ENCODE measurements at places on chromosomes 6 and 20.

DNA sequence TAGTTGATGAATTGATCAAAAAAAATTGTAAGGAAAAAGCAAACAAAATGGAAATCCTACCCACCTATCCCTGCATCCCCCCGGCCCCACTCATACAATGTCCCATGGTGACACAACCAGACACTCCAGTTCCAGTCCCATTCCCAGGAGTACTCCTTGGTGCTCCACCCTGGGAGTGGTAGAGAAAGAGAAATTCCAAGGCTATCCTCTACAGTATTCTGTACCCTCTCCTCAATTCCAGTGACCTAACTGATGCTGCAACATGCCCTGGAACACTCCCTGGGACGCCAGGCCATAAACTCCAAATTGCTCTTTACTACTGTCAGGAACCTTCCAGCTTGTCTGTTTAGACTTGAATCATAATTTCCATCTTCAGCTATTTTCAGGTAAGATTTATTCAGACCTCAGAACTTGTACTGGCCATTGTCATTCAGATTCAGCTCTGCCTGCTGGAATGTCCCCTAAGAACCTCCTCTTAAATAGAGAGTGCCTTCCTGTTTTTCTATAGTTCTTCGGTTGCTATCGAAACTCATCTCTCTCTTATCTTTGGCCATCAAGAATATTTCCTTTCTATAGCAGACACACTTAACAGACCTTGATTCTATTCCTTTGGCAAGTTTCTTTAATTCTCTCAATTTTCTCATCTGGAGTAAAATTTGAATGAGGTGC, 8.7 kb downstream of the GPX6 start:
- no peak for DNase-seq

GRCh38 chr6:138645976-138646640, 127.5 kb upstream of the CCDC28A start:
- DNase-seq = no peak

- no peak for DNase-seq
Measured at GRCh38 chr6:139020689-139021088, 7.9 kb upstream of the ABRACL start.

- no peak for DNase-seq
Measured at GRCh38 chr6:7203939-7204338, 96.2 kb downstream of the RREB1 start.

DNA sequence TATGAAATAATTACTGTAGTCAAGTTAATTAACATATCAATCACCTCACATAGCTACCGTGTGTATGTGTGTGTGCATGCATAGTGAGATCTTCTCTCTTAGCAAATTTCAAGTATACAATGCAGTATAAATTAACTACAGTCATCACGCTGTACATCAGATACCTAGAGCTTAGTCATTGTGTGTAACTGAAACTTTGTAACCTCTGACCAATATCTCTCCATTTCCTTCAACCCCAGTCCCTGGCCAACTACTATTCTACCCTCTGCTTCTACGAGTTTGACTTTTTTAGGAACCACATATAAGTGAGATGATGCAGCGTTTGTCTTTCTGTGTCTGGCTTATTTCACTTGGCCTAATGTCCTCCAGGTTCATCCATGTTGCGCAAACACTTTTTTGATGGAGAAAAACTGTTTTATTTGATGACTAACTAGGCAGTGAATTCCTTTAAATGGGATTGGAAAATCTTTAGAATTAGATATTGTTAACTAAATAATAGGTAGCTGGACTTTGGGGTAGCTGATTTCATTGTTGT, 459.5 kb downstream of the DHX35 start:
- no peak for DNase-seq

DNA sequence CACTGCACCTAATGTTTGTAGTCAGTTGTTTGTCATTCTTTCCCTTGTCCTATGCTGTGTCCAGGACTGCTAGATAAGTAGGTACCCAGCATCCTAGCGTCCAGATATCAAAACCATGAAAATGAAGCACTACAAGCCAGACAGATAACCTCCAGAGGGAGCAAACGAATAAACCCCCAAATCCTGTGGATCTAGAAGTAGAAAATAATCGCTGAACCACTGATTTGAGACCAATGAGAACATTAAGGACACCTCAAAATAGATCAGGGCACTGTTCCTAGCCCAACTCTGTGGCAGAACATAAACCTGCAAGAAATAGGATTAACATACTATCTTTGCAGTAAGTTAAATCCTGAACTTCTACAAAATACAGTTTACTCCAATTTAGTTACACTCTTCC, 1.1 kb upstream of the KLHL32 start:
- DNase-seq = no peak

- DNase-seq = no peak
Measured at GRCh38 chr6:5379647-5380242, 118.4 kb downstream of the FARS2 start.

GRCh38 chr6:151352410-151353396, 38.7 kb downstream of the ZBTB2 start:
- no peak for DNase-seq

GRCh38 chr6:17389274-17389847, 4.0 kb upstream of the CAP2 start:
- DNase-seq = no peak

DNA sequence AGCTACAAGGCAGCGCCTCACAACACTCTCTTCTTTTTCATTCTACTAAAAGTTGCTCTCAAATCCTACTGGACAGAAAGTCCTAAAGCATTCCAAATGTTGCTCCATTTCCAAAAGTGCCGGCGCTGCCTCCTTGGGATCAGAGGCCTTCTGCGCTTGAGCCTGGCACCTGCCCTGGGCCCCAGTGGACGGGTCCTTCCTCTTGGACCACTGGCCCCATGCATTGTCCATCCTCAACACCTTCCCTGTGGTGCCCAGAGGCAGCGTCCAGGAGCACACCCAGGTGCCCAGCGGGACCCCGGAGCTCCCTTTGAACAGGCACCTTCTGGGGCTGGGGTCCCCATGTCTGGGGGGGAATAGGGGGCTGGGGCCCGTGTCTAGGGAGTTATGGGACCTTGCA, 205.2 kb downstream of the ERMARD start:
- DNase-seq = no peak

DNA sequence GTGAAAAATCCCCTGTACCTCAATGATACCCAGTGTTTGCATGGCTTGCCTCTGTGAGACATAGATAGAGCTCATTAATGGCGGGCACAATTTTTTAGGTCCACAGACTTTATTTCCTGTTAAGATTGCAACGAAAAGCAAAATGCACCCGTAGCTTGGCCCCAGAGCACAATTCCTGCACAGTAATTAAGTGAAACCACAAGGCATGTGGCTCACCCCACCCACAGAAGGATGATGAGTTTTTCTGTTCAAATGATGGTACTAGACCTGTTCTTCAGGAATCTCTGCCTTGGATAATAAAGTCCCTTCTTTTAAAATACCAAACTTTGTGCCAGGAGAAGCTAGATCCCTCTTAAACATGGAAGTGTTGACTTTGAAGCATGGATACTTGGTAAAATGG, 738.1 kb downstream of the QKI start:
- no peak for DNase-seq
